Iris pigment epithelial cell (primary cell): ENCODE measurements at places on chromosomes 6 and 20.

DNA sequence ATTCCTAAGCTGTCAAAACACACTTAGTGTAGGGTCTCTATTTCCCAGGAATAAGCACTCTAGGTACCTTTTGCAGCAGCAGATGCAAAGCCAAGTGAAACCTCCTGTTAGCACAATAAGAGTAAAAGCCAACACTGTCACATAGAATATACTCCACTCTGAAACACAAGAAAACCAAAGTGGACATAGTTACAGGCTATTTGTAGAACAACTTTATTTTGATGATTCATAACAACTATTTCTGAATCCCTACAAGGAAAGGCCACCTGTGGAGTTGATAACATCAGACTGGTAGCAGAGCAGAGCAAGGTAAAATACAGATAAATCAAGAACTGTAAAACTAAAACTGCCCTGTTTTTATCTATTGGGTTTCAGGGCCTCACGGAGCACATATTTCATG is 59.7 kb downstream of the ALDH5A1 start:
- no peak for DNase-seq

DNA sequence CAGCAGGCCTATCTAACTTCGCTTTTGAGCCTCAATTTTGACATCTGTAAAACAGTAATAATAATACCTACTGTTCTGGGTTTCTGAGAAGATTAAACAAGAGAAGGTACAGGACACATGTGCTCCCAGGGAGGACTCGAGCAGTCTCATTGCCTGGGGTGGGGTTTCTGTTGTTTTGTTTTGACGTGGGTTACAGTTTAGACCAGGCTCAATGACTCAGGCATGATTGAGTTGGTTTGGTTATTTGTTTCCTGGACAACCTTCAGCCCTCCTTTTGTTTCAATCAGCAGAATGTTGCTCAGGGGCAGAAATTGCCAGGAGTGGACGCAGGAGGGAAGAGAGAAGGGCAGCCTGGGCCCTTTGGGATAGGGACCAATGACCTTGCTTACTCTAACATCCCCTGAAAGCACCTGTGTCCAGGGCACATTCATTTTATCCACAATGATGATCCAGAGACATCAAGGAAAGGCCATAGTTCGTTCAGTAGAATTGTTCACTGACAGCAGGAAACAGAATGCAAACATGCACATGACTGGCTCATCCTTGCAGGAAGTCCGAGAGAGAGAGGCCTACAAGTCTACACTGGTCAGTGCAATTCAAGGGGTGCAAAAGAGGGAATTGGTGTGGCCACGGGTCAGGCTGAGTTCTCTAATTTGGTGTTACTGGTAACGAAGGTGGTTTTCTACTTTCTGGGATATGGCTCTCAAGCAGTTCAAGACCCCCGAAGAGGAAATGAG is 74.5 kb upstream of the MRPS10 start:
- DNase-seq, result peak; percentile 78

- DNase-seq, result no peak
These were observed 8.5 kb upstream of the FABP7 start for GRCh38 chr6:122770835-122771601.

GRCh38 chr20:8749986-8750385 is 318.9 kb upstream of the PLCB4 start:
- peak; percentile 69 for DNase-seq

DNA sequence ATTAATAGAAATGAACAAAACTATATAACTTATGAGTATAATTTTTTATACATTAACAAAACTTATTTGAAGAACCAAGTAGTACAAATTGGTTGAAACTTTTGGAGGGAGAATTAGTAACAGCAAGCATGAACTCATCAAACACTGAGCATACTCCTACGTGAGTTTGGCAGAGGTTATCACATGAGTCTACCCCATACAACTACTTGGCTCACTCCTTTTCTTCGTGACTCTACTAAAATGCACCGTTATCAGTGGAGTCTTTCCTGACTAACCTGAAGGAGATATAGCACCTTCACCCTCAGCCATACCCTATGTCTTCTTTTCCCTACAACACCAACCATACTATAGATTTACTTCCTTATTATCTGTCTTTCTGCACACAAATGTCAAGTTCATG is 794.2 kb downstream of the TFAP2A start:
- no peak for DNase-seq

GRCh38 chr6:10809098-10809497 is 29.2 kb downstream of the MAK start:
- DNase-seq, result no peak

DNA sequence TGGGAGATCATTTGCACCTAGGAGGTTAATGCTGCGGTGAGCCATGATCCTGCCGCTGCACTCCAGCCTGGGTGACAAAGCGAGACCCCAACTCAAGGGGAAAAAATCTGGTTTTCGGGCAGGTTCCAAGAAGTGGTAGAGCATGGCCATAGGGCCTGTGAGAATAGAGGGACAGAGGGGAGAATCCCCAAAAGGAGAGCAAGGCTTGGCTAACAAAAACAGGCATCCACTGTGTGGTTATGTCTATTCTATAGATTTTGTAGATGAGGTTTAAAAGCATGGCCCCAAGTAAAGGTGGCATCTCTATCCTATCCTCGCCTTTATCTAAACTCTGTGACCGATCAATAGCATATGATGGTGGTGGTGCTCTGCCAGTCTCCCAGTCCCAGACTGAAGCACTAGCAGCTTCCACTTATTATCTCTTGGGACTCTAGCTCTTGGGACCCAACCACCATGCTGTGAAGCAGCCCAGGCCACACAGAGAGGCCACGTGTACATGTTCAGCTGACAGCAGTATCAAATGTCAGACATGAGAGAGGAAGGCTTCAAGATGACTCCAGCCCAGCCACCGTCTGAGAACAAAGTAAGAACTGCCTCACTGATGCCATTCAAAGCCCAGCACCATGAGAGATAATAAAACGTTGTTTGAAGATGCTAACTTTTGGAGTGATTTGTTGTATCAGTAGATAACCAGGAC is 27.7 kb downstream of the EIF2S2 start:
- DNase-seq, result no peak
